ENCODE measurements at places on chromosomes 4 and X.

DNA sequence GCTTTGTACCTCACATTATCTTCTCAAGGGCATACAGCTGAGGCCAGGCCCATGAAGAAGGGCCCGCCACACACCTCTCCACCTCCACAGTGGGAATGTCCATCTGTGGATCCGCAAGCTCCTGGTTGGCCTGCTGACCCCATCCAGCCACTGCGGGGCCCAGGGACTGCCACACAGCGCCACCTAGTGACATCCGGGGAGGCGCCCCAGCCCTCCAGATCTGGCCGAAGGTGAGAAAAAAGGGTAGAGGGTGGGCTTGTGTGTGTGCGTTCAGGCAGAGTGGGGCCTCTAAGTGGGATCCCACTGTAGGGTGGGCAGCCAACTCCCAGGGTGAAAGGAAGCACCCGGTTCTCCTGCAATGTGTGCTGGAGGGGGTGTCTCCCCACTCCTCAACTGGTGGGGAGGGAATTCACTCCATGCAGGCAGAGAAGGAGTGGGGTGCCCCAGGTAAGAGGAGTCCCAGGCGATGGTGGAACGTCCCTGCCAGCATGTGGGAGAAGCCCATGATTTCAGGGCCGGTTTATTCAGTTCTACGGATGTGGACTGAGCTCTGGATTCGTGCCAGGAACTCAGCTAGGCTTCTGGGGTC lies 117.3 kb downstream of the ENPP6 start:
- DNase-seq: no peak

- DNase-seq: no peak
Observed at GRCh38 chr4:2251073-2251794, 9.3 kb upstream of the HAUS3 start.

DNA sequence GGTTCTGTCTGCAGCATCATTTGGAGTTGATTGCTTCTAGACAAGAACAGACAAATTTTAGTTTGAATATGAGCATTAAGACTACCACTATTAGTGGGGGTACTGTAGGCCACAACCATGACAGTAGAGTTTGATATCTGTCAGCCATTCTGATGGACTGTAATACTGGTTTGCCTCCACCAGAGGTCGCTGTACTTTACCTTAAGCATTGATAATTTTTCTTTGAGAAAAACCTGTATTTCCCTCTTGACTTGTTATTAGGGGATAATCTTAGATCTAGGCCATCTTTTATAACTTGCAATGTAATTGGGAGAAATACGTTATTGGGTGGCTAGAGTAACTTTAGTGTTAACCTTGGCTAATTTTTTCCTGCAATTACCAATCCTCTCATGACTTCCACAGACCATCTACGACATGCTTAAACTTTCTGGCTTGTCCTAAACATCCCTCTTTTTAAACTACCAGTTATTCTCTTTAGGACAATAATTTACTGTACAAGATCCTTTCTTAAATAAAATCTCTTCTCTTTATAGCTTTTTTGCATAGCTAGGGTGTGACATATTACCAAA lies 562.4 kb downstream of the MAGEB5 start:
- no peak for DNase-seq

DNA sequence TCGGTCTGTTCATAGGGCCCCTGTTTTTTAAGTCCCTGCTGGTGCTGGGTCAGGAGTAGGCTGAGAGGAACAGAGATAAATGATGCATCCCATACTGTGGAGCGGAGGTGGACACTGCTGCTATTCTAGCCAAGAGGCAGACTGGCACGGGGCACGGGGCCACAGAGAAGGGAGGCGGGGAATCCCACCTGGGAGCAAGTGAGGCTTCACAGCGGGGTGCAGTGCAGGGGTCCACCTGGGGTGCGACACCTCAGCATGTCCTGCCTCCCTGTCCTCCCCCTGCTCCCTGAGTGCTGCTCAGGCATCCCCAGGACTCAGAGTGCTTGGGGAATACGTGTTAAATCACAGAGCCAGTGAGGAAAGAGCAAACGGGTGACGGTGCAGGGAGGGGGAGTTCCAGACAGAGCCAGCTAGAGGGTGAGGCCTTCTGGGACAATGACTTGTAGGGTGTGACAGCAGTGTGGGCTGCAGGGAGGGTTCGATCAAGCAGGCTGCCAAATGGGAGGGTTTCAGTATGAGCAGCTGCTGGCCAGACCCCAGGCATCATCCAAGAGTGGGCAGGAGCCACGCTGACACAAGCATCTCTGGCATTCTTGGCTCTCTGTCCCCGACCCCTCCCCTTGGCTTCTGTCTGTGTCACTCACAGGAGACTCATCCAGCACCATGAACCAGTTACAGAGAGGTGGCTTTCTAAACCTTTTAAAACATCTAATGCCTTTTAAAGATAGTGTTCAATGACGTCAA lies 13.7 kb upstream of the HTRA3 start:
- no peak for DNase-seq

GRCh38 chr4:111641813-111642579 lies 503.3 kb upstream of the FAM241A start:
- peak; percentile 56 for DNase-seq

DNA sequence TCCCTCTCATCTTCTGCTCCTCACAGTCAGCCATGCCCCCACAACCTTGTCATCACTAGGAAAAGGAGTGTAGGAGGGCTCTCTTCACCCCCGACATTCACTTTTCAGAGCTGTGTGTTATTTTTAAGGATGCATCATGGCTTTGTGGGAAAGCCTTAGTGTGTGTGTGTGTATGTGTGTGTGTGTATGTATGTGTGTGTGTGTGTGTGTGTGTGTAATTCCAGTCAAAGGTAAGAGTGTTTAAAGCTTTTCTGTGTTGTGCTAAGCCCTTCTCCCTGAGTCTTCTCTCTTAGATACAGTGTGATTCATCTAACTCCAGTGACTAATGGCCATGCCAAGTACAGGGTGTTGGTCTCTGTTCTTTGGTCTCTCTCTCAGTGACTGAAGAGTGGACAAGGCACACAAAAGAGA lies 76.6 kb downstream of the CHIC2 start:
- no peak for DNase-seq

- DNase-seq: no peak
Observed at GRCh38 chr4:182394181-182394580, 151.0 kb downstream of the TENM3 start.

DNA sequence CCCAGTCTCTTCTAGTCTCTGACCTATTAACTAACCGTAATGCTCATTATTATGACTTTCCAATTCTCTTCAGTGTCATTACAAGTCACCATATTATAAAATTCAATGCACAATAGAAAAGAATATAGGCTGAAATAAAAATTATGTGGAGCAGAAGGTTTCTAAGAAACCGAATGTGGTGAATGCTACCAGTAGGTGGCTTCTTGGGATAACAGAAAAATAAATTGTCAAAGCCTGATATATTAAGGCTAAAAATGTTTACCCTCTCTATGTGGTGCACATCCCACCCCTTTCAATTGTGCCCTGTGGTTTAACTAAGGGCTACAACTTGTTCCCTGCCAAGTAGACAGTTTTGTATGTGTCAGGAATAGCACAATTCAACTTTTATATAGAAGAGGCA lies 624.6 kb upstream of the TECRL start:
- no peak for DNase-seq

DNA sequence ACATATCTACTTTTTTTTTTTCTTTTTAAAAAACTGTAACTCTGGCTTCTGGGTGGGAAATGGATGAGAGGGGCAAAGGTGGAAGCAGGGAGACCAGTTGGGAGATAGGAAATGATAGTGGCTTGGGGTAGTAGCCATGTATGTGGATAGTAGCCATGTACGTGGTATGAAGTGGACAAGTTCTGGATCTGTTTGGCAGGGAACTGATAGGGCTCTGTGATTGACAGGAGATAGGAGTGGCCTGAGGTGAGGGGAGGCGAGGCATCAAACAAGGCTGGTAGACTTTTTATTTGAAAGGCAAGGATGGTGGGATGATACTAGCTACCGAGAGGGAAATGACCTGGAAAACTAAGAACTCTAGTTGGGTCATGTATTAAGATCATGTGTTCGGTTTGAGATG lies 117.8 kb downstream of the AFF1 start:
- DNase-seq: no peak

DNA sequence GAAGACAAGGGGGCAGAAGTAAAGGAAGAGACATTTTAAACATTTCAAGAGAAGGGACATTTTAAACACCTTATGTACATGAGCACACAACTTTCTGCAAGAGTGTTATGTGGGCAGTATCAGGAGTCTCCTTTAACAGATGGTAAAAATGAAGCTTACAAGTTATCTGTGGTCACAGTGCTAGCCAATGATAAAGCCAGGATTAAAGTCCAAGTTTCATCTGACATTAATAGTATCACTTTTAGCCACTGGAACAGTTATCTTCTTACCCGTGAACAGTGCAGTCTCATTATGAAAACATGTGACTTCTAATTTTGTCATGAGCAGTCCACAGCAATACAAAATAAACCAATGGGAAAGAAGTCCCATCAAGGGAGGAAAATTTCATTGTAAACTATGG lies 627.9 kb upstream of the AGA start:
- no peak for DNase-seq

DNA sequence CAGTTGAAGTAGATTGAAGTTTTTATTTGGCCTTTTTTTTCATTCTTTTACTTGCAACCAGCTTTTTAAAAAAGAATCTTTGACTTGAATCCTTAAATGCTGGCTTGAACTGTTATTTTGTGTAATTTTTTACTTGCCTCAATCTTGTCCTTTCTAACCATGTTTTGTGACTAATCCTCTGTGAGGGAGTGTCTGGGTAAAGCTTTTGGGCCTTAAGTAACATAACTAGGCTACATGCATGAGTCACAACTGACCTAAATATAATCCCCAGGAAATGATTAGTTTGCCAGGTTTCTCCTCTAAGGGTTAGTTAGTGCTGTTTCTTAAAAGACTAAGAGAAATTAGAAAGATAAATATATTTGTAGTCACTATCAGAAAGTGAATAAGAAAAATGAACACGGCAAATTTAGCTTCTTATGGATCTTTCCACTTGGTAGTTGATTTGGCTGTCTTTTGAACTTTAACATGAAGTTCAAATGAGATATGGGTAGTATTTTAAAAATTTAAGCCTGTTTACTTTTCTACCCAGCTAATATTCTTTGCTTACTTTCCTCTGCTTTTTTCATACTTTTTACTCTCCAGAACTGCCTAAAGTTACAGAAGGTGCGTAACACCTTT lies 13.0 kb downstream of the EXOC1 start:
- no peak for DNase-seq

- DNase-seq: no peak
Observed at GRCh38 chr4:139129206-139129605, 47.8 kb downstream of the ELF2 start.

- DNase-seq: no peak
Observed at GRCh38 chrX:101223226-101223625, 3.6 kb downstream of the DRP2 start.

GRCh38 chr4:127965803-127966175 lies 583 bp downstream of the ABHD18 start:
- peak; percentile 54 for DNase-seq

- no peak for DNase-seq
Observed at GRCh38 chr4:179040259-179040658, 1598.0 kb upstream of the AGA start.

- DNase-seq: no peak
Observed at GRCh38 chrX:20032201-20032600, 41.3 kb upstream of the BCLAF3 start.

- DNase-seq: no peak
Observed at GRCh38 chrX:17854069-17854468, 7.0 kb downstream of the RAI2 start.

DNA sequence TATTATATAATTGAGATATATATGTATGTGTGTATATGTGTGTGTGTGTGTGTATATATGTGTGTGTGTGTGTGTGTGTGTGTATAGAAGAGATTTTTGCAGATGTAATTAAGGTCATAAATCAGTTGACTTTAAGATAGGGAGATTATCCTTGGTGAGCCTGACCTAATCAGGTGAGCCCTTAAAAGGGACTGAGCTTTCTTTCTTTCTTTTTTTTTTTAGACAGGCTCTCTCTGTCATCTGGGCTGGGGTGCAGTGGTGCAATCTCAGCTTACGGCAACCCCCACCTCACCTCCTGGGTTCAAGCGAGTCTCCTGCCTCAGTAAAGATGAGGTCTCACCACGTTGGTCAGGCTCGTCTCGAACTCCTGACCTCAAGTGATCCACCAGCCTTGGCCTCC lies 155.1 kb upstream of the RASGEF1B start:
- DNase-seq: no peak

GRCh38 chr4:142314247-142314646 lies 531.9 kb downstream of the INPP4B start:
- no peak for DNase-seq

GRCh38 chrX:136626237-136626636 lies 21.7 kb upstream of the CD40LG start:
- no peak for DNase-seq

DNA sequence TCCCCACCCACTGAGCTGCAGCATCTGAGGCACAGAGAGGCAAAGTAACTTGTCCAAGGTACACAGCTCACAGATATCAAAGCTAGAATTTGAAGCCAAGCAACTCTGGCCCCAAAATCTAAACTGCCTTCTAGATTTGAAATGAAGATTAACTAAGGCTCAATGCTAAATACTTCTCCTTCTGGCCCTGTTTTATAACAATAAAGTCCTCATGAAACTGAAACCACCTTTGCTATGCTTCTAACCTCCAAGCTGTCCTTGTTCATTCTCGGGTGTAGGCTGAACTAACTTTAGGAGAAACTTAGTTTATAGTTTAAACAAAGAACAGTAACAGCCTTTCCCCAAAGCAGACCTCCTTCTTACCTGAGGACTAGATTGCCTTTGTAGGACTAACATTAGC lies 93.6 kb downstream of the DCTD start:
- no peak for DNase-seq

DNA sequence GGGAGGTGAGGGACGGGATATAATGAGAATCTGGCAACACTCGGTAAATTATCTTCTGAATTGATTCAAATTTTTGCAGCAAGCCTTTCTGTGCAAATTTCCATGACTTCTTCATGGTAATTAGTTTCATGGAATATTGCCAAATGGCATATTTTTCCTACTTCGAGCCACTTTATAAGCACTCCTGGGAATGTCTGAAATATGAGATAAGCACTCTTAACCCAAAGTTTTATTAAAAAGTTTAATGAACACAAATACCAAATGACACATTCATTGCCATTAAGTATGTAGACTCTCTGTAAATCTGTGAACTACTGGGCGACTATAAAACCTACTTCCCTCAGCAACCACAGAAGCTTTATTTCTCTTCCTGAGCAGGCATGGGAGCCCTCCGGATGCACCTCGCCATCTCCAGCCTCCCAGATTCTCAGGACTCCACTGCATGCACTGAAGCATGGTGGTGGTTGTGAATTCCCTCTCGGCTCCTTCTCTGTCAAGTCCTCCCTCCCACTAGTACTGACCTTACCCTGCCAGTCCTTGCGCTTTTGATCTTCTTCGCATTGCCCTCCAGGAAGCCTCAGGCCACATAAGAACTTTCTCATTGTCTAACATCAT lies 154.4 kb upstream of the RPL34 start:
- no peak for DNase-seq

GRCh38 chrX:111180750-111181240 lies 84.8 kb downstream of the PAK3 start:
- peak; percentile 1 for DNase-seq
